ENCODE measurements at places on chromosomes 12 and 14. TPM values are rescaled to one million over a fixed set of nuclear protein-coding genes. Genes with fewer than 3 reads are reported as not detected.

The ABCC9 gene
- 0.13 TPM for total RNA-seq

The KRT79 gene
- total RNA-seq, result 0.34 TPM

The MAX gene
- 31.4 TPM for total RNA-seq

The PIP4K2C gene
- 23.7 TPM for total RNA-seq

The IGFBP6 gene
- total RNA-seq, result 347 TPM

The CLEC4C gene
- not detected for total RNA-seq

The PSMC1 gene
- 133 TPM for total RNA-seq

The SYNE2 gene
- total RNA-seq, result 20.1 TPM

The LGR5 gene
- total RNA-seq, result not detected

The FOXM1 gene
- total RNA-seq, result 53.8 TPM

The STON2 gene
- 0.11 TPM for total RNA-seq

The FIGNL2 gene
- total RNA-seq, result not detected

The GXYLT1 gene
- 8.2 TPM for total RNA-seq

The RD3L gene
- total RNA-seq, result not detected

The RNASE1 gene
- not detected for total RNA-seq

The TIGAR gene
- 14.7 TPM for total RNA-seq

The INF2 gene
- 39.9 TPM for total RNA-seq

The CCDC175 gene
- total RNA-seq, result not detected

The RNFT2 gene
- 11.0 TPM for total RNA-seq

The AHNAK2 gene
- total RNA-seq, result 12.6 TPM

The FAIM2 gene
- 1.3 TPM for total RNA-seq

The PPFIBP1 gene
- 177 TPM for total RNA-seq

The SERPINA3 gene
- 357 TPM for total RNA-seq

The PLBD1 gene
- not detected for total RNA-seq

The TEX52 gene
- not detected for total RNA-seq

The SYNDIG1L gene
- total RNA-seq, result 0.03 TPM

The CCDC196 gene
- total RNA-seq, result not detected

The CDH24 gene
- 7.8 TPM for total RNA-seq

The SLCO1C1 gene
- not detected for total RNA-seq

The PTPRB gene
- 0.98 TPM for total RNA-seq

The ELK3 gene
- 23.7 TPM for total RNA-seq

Measured in A375 (cell line).